ENCODE measurements at places on chromosomes 7 and 10.

DNA sequence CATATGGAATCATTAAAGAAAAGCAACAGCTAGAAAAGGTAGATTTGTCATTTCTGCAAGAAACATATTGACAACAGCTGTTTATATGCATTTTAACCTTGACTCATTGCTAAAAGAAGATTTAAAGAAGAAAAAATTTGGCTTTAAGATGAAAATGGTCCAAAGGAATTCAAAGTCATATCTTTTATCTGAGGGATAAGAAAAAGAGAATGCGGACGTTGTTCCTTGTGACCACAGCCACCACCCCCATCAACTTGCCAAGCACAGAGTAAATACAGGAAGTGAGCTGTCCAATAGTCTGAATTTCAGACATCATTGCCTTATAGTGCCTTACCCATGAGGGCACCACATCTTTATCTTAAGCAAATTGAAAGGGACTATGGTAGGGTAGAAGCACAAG lies 7.3 kb upstream of the CRPPA start:
- DNase-seq = no peak

DNA sequence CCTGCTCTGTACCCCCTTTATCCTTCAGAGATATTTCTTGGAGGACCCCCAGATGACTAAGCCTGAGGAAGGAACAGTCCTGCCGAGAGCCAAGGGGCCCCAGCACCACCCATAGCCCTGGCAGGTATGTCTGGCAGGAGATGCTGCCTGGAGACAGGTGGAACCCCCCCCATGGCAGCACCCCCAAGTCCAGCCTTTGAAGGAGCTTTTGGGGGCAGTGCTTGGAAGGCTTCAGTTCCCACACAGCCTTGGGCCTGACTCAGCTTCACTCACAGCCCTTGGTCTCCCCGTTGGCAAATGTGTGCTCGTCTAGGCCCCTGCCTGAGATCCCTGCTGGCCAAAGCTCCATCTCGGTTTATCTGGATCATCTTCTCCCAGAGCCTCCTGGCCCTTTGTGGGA lies 23.0 kb upstream of the PCBD1 start:
- DNase-seq = no peak

- no peak for DNase-seq
Observed at GRCh38 chr10:50333872-50334271, 82.6 kb upstream of the ASAH2 start.

DNA sequence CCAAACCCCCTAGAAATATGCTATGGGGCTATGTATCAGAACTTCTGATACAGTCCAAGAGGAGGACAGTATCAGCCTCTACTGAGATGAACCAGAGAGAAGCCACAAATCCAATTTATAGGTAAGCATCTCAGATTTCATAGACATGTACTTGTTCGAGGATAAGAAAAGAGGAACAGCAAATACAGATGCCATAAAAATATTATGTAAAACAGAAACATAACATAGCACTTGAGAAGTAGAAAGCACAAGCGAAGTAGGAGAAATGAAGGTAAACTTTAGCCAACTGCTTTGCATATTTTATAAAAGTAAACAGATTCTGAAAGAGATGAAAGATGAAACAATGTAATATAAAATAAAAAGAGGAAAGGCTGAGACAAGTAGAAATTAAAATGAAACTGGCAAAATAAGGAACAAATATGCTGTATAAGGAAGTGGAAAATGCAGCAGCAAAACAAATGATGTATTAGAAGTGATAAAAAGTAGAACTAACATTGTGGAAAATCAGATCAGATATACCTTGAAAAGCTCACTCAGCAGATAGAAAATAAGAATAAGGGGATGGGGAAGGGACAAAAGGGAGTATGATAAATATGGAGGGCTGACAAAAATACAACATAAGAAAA lies 135.1 kb downstream of the SKAP2 start:
- no peak for DNase-seq

DNA sequence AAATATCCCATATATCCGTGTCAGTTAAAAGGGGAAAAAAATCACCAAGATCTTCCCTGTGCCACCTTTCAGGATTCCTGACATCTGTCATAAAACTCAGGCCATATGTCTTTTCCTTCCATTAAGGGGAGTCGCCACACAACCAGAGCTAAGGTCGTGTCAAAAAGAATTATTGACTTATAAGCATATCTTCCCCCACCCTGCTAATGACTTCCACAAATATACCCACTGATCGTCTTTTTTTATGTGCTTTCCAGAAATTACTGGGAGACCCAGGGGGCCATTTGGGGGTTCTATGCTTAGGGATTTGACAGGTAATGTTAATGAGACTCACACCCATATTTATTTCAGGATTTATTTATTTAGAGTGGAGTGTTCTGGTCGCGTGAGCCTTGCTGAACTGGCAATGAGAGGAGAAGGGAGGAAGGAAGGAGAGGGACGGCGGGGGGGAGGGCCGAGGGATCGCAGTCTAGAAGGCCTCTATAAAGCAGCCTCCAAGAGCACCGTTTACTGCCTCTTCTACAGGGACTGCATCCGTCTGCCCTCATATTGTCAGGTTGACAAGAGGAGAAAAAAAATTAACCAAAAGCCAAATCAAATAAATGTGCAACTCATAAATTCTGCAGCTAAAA lies 135.7 kb upstream of the MGMT start:
- DNase-seq = no peak

DNA sequence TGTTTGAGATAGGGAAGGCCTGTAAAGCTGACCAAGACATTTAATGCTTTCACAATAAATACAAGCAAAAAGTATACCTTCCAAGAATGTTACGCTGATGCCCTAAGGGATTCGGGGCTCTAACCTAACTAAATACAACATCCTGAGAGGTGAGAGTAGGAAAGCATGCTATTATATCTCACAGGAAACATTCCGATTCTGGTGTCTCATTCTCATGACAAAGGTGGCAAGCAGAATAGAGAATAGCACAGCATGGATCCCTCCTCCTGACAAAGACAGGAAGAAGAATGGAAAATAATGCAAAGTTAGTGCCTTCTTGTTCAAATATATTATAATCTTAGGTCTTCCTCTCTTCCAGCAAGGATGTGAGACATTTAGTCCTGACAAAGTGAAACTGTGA lies 504.3 kb downstream of the TFEC start:
- no peak for DNase-seq

- DNase-seq = no peak
Observed at GRCh38 chr10:133178357-133179127, 18.5 kb downstream of the KNDC1 start.

GRCh38 chr10:68633816-68634466 lies 73.8 kb downstream of the TET1 start:
- DNase-seq = no peak

DNA sequence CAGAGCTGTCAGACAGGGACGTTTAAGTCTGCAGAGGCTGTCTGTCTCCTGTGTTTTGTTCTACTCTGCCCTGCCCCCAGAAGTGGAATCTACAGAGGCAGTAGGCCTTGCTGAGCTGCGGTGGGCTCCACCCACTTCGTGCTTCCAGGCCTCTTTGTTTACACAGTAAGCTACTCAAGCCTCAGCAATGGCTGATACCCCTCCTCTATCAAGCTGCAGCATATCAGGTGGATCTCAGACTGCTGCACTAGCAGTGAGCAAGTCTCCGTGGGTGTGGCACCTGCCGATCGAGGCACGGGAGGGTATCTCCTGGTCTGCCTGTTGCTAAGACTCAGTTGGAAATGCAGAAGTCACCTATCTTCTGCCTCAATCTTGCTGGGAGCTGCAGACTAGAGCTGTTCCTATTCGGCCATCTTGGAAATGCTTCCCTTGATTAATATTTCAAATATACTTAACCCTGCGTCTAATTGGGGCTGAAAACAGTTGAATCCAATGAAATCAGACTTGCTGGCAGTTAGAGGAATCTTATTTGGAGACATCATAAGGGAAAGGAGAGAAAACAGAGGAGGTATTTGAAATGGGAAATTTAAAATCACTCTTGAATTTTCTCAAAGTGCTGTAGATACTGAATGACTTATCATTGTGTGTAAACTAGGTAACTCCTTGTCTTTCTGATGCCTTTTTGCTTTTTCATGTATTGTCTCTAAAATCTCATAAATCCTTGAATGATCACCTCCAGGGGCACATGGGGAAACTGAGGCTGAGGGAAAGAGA lies 13.8 kb upstream of the CYP3A5 start:
- DNase-seq = no peak

- no peak for DNase-seq
Observed at GRCh38 chr7:9204571-9204970, 771.2 kb downstream of the NXPH1 start.

Data from activated CD4-positive, alpha-beta T cell treated with anti-CD3 and anti-CD28 coated beads, Interleukin-2, amount 50 U/mL, for 4 hours (primary cell).